ENCODE measurements at places on chromosomes 12 and 14.

DNA sequence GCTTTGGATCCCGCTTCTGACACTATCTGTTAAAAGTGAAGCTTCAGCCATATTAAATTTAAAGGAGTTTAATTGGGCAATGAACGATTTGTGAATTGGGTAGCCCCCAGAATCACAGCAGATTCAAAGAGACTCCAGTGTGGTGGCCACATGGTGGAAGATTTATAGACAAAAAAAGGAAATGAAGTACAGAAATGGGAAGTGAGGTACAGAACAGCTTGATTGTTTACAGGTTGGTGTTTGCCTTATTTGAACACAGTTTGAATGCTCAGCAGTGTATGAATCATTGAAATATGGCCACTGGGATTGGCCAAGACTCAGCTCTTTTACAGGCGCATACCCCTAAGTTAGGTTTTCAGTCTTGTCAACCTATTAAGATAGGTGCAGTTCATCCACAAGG is 21.9 kb downstream of the CCDC91 start:
- no peak for DNase-seq

GRCh38 chr12:6914947-6915788 is 788 bp downstream of the ENO2 start:
- DNase-seq, result no peak

DNA sequence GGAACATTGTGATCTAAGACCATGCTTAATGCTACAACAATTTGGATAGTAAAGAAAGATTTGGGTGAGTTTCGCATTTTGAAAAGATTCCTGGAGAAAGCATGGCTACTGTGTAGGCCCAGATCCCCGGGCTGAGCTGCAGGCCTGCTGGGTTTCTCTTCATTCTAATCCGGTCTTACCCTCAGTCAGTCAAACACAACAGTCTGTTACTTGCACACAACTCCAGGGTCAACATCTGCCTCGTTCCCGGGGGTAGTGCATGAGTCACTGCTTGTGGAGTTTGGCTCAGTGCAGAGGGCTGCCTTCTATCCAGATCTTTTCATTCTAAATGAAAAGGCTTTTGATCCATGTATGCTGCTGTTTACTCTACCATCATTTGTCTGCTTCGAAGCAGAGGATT is 60.4 kb upstream of the SEL1L start:
- no peak for DNase-seq

DNA sequence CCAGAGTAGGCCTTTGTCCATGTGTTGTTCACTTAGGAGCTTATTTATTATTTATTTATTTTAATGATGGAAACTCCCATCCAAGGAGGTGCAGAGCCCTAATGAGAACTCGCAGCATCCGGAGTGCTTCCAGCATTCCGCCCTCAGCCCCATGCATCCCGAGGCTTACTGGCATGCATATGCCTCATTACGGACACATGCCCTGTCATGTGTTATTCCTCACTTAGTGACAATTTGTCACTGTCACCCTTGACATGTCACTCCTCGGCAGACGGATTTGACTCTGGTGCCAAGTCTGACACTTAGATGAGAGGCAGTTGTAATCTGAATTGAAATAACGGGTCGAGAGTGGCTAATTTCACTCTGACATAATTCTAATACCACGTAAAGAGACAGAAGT is 132.8 kb downstream of the VRK1 start:
- DNase-seq, result no peak

DNA sequence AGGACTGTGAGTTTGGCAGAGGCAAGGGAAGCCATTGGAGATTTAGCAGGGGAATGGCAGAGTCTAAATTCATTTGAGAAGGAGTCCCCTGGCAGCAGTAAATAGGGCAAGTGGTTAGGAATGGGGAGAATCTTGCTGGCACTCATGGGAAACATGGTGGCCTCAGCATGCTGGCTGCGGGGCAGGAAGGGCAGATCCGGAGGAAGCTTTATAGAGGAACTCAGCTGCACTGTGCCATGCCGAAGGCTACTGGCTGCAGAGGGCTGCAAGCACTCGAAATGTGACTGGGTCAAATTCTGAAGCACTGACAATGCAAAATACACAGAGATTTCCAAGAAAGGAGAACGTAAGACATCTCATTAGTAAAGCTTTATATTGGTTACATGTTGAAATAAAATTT is 23.9 kb downstream of the CCNK start:
- no peak for DNase-seq

GRCh38 chr12:122413516-122414404 is 8.7 kb downstream of the CLIP1 start:
- no peak for DNase-seq

- DNase-seq, result no peak
Observed at GRCh38 chr12:10154145-10154496, 17.8 kb downstream of the OLR1 start.

GRCh38 chr14:32545506-32546210 is 216.6 kb downstream of the AKAP6 start:
- no peak for DNase-seq

- DNase-seq, result peak; percentile 65
Observed at GRCh38 chr12:6341417-6342139, at the start of gene TNFRSF1A. TNFRSF1A (minus strand) TSS chr12:6342076; CDS start chr12:6341814, 262 bp downstream.

GRCh38 chr12:123065676-123066383 is 85.1 kb downstream of the PITPNM2 start:
- peak; percentile 34 for DNase-seq

DNA sequence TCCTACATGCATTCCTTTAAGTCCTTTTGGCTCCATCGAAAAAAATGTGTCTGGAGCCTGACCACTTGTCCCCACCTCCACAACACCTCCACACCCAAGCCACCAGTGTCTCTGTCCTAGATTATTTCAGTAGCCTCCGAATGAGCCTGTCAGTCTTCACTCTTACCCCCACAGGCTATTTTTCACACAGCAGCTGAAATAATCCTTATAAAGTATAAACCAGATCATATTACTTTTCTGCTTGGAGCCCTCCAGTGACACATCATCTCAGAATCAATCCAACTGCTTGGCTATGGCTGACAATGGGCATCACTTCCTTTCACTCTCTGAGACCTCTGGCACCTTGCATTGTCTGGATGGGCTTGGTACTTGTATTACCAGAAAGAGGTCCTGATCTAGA is 44.9 kb downstream of the BBS10 start:
- no peak for DNase-seq

- DNase-seq, result no peak
Observed at GRCh38 chr12:75048767-75049166, 160.9 kb downstream of the KCNC2 start.

DNA sequence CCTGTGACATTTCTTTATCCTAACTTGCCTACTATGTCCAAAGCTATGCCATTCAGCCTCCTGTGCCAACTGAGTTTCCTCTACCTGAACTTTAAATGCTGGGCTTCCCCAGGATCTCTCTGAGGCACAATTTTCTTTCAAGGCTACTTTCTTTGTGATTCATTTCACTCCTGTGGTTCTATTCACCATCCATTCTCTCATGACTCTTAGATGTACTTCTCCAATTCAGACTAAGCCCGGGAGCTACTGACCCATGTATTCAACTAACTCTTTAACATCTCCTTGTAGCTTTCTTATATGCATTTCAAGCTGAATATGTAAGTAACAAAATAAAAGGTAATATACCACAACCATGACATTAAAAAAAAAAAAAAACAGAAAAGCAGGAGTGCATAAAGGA is 738.9 kb upstream of the USP15 start:
- DNase-seq, result no peak

DNA sequence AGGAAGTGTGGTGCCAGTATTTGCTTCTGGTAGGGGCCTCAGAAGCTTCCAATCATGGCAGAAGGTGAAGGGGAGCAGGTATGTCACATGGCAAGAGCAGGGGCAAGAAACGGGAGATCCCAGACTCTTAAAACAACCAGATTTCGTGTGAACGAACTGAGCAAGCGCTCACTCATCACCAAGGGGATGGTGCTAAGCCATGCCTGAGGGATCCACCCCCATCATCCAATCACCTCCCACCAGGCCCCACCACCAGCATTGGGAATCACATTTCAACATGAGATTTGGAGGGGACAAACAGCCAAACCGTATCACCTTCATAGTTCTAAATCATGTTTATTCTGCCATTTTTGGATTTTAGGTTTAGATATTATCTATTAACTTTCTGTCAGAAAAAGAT is 140.9 kb downstream of the TGFB3 start:
- DNase-seq, result no peak

DNA sequence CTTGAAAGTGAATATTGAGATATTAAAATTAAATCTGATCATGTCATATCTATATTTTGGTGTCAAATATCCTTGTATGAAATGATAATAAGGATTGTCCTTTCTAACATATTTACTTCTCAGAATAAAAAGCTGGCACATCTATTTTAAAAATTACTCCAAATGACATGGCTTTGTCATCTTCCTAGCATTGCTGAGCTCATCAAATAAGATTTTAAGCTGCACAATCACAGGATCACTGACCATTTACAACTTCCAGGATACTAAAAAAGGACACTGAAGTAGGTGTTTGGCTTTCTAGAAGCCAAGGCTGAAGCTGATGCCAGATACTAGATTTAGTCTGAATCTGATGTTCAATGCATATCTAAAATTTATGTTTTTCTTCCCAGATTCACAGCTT is 351.1 kb downstream of the BMP4 start:
- no peak for DNase-seq

GRCh38 chr12:44703182-44703910 is 172.8 kb downstream of the NELL2 start:
- no peak for DNase-seq

GRCh38 chr12:68119250-68119649 is 40.3 kb downstream of the IFNG start:
- DNase-seq, result no peak

DNA sequence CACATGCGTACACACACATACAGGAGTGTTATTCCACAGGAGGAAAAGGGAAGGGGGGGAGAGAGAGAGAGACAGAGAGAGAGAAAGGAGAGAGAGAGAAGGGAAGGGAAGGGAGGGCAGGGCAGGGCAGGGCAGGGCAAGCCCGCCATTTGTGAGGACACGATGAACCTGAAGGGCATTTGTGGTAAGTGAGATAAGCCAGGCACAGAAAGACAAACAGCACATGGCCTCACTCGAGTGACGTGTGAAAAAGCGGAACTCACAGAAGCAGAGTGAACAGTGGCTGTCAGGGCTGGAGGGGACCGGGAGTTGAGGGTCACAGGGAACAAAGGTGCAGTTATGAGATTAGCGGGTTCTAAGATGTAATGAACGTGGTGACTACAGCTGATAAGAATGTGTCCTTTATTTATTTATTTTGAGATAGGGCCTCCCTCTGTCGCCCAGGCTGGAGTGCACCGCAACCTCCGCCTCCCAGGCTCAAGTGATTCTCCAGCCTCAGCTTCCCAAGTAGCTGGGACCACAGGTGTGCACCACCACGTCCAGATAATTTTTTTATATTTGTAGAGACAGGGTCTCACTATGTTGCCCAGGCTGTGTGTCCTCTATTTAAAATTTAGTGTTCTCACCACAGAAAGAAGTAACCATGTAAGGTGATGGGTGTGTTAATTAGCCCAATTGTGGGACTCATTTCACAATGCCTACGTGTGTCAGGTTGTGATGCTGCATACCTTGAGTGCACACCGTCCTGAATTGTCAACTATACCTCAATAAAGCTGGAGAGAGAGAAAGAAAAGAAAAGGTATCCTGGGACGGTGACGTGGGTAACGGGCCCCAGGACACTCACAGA is 18.7 kb upstream of the FBRSL1 start:
- peak; percentile 58 for DNase-seq

- DNase-seq, result no peak
Observed at GRCh38 chr14:31219169-31219568, 11.6 kb upstream of the HECTD1 start.

DNA sequence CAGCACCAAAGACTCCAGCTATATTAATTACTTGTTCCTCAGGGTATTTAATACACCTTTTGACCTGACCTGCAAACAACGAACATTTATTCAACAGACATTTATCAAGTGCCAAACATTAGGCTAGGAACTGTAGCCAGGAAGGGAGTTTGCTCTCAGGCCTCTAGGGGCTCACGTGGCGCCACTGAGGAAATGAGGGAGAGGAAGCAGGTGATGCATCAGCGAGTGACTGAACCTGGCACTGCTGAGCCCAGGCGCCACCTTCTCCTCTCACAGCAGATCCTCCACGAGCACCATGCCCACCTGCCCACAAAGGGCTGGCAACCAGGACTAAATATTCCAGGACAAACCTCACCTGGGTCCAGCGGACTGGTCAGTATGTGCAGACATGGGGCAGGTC is 50.2 kb downstream of the SETD3 start:
- DNase-seq, result peak; percentile 5

GRCh38 chr12:117331691-117332090 is 29.7 kb downstream of the NOS1 start:
- DNase-seq, result no peak

All from RPMI8226 (cell line).